ENCODE measurements at places on chromosomes 7 and 10.
A peak's percentile ranks its signal among the peaks of the same experiment; 100 is the strongest.

DNA sequence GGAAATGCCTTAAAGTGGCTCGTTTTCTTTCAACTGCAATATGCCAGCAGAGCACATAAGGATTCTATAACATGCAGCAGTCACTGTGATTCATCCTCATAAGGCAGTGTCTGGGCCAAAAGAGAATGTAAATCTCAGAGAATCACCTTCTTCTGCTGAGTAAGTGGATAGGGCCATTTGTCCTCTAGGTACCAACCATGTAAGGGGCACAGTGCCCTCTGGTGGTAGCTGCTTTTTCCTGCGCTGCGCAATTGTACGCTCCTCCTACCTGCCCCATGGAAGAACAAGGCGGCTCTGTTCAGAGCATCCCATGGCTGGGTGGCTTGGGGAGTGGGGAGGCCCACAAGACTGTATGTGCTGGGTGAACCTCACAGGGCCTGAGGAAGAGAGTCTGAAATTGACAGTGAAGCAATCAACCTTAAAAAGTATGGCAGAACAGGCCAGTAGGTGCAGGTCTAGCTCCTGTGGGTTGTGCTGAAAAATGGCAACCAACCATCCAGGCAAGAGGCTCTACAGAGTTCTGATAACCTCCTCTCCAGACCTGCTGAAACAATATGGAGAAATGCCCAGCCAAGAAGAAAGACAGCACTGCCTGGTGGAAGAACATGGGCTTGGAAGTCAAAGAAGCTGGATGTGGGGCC lies 78.6 kb upstream of the C10orf90 start:
- DNase-seq = peak; percentile 73

DNA sequence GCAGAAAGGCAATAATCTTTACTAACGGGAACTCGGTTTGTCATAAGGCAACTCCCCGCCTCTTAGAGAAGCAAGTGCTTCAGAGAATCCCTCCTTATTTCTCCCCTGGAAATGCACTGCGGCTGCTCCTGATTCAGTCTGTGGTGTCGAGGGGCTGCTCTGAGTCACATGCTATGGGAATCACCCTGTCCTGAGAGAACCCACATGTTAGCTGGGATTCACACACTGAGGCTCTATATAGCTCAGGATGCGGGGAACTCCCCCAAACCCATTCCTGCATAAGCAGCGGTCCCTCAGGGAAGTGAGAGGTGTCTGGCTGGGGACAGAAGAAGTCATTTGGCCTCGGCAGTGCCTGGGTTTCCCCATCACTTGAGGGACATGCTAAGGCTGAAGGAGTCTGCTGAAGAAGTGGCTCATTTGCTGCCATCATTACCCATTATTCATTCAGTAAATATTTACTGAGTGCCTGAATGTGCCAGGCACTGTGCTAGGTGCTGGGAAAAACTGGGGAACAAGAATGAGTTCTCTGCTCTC lies 87.5 kb downstream of the ATXN7L1 start:
- no peak for DNase-seq

- peak; percentile 91 for DNase-seq
These were observed 121.6 kb upstream of the KLF6 start for GRCh38 chr10:3906511-3907111.

- no peak for DNase-seq
These were observed 2.6 kb downstream of the ALDH18A1 start for GRCh38 chr10:95653895-95654294.

DNA sequence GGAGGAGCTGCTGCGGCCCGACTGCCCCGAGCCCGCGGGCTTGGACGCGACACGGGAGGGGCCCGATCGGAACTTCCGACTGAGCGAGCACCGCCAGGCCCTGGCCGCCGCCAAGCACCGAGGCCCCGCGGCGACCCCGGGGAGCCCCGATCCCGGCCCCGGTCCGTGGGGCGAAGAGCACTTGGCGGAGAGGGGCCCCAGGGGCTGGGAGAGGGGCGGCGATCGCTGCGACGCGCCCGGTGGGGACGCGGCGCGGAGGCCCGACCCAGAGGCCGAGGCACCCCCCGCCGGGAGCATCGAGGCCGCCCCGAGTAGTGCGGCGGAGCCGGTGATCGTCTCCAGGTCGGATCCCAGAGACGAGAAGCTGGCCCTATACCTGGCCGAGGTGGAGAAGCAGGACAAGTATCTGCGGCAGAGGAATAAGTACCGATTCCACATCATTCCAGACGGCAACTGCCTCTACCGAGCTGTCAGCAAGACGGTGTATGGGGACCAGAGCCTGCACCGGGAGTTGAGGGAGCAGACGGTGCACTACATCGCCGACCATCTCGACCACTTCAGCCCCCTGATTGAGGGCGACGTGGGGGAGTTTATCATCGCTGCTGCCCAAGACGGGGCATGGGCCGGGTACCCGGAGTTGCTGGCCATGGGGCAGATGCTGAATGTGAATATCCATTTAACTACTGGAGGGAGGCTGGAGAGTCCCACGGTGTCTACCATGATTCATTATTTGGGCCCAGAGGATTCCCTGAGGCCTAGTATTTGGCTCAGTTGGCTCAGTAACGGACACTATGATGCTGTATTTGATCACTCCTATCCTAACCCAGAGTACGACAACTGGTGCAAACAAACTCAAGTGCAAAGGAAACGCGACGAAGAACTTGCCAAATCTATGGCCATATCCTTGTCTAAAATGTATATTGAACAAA lies 1.4 kb downstream of the OTUD1 start:
- DNase-seq = peak; percentile 41

All from SJSA1 (cell line).